ENCODE measurements at places on chromosomes 7 and 10. TPM values are rescaled to one million over a fixed set of nuclear protein-coding genes. Genes with fewer than 3 reads are reported as not detected.

FKBP14 gene
- 7.3 TPM for total RNA-seq

DNA sequence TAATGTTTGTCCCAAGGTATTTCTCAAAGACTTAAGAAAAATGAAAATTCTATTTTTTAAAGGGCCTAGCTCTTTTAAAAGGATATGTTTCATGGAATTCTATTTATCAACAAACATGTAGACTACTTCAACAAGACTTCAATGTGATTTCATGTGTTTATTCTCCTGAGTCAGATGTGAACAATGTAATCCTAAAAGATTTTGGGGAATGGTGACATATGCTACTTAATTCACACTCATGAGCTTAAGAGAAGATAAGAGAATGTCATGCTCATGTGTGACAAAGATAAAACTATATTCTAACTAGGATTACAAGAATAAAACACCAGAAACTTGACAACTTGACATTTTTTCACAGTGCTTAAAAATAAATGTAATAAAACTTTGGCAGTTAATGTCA, 127.5 kb downstream of the TES start:
- no peaks in the 10 kb centered on the region for H3K27me3 ChIP-seq
- DNase-seq = no peak
- H3K27ac ChIP-seq = no peak overlapping the region
- no peaks in the 10 kb centered on the region for H3K36me3 ChIP-seq

DNA sequence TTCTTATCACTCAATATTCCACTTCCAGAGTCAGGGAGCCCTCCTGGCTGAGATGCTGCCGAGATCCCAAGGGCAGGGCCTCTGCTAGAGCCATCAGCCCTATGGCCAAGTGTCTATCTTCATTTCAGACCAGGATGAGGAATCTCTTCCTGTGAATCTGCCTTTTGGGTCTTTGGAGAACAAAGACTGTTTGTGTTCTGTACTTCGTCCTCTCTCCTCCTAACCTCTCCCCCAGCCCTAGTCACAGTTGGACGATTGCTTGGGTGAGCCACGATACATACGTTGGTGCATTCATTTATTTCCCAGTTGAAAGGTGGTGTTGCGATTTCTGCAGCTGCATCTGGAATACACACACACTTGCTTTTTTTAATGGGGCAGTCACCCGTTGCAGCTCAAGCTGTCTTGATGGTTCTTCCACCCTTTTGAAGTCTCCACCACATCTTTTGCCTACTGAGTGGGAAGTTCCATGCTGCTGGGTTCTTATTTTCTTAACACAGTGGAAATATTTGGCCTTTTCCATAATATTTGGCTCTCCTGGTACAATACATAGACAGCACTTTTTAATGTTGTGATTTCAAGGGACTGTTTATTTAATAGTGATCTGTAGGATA, 26.7 kb downstream of the SH3PXD2A start:
- H3K4me3 ChIP-seq = no peak overlapping the region
- no peak for DNase-seq

- no peaks in the 10 kb centered on the region for H3K36me3 ChIP-seq
- H3K27me3 ChIP-seq = no peaks in the 10 kb centered on the region
- H3K4me1 ChIP-seq = no peaks in the 10 kb centered on the region
- no peak overlapping the region for H3K4me3 ChIP-seq
These were observed 152.9 kb downstream of the HGF start for GRCh38 chr7:81616951-81617350.

DNA sequence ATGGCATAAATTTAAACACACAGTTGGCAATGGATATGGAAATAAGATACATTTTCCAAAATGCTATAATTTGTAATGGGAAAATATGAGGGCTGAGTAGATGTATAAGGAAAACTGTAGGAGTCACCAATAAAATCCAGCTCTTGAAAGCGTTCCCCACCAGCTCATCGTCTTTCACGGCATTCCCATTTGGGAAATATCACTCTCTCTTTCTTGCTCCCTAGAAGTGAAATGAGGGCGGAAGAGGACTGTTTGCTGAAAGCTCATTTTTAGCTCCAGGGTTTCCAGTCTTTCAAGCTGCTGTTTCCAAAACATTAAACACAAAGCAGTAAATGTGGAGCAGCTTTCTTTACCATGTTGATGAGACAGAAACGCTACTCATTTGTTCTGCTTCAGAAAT, 104.6 kb upstream of the SFMBT2 start:
- H3K27me3 ChIP-seq = no peaks in the 10 kb centered on the region
- no peaks in the 10 kb centered on the region for H3K36me3 ChIP-seq
- H3K4me3 ChIP-seq = no peak overlapping the region
- no peak overlapping the region for H3K27ac ChIP-seq

GRCh38 chr10:12629767-12630165, 280.4 kb downstream of the CAMK1D start:
- H3K4me3 ChIP-seq = no peak overlapping the region
- no peak overlapping the region for H3K27ac ChIP-seq
- no peaks in the 10 kb centered on the region for H3K27me3 ChIP-seq
- no peak for DNase-seq

CDK5 gene
- total RNA-seq = 10.5 TPM

PCLO gene
- 29.4 TPM for total RNA-seq

GRCh38 chr10:132685101-132685891, 100.7 kb downstream of the NKX6-2 start:
- peak; percentile 74 for DNase-seq
- peak overlapping the region; percentile 1 for H3K27ac ChIP-seq
- no peaks in the 10 kb centered on the region for H3K27me3 ChIP-seq
- no peaks in the 10 kb centered on the region for H3K36me3 ChIP-seq
- H3K4me1 ChIP-seq = peaks cover 18% of the 10 kb centered on the region
- H3K4me3 ChIP-seq = no peak overlapping the region

- no peaks in the 10 kb centered on the region for H3K27me3 ChIP-seq
- peak overlapping the region; percentile 98 for H3K27ac ChIP-seq
- DNase-seq = peak; percentile 32
- no peaks in the 10 kb centered on the region for H3K36me3 ChIP-seq
- H3K4me3 ChIP-seq = peak overlapping the region; percentile 93
These were observed 1.4 kb downstream of the OTUD1 start for GRCh38 chr10:23439961-23440889.

- no peaks in the 10 kb centered on the region for H3K36me3 ChIP-seq
- no peak overlapping the region for H3K4me3 ChIP-seq
- DNase-seq = no peak
- H3K4me1 ChIP-seq = no peaks in the 10 kb centered on the region
- H3K27ac ChIP-seq = no peak overlapping the region
These were observed 165.9 kb upstream of the PODXL start for GRCh38 chr7:131722371-131722770.

CHAT gene
- 0.93 TPM for total RNA-seq

DNA sequence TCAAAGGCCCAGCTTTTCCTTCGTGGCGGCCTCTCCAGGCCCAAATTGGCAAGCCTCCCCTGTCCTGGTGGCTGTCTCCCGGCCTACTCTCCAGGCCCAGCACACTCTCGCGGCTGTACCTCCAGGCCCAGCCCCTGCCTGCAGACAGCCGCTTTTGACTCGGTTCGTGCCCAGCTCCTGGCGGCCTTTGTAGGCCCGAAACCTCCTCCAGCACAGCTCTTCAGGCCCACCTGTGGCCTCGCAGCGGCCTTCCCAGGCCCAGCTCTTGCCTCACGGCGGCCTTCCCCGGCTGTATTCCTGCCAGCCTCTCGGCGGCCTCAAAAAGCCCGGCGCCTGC, 18.2 kb upstream of the TMEM248 start:
- no peak overlapping the region for H3K27ac ChIP-seq
- H3K4me3 ChIP-seq = no peak overlapping the region
- no peaks in the 10 kb centered on the region for H3K27me3 ChIP-seq
- no peaks in the 10 kb centered on the region for H3K4me1 ChIP-seq
- no peaks in the 10 kb centered on the region for H3K36me3 ChIP-seq

DNA sequence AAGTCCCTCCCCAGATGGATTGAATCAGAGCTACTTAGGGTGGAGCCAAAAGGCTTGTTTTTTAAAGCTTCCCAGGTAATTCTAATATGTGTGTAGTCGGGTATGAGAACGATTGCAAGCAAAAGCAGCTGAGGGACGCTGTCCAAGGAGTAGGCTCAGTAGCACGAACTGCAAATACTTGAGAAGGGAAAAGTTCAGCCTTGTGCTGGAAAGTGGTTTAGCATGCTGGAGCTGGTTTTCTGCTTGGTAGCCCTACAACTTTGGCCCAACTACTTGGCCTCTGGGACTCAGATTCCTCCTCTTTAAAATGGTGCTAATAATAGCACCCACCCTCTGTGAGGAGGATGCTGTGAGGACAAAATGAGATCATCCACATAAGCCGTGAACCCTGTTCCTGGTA, 76.2 kb downstream of the AHR start:
- no peaks in the 10 kb centered on the region for H3K4me1 ChIP-seq
- H3K27ac ChIP-seq = no peak overlapping the region
- no peak overlapping the region for H3K4me3 ChIP-seq
- DNase-seq = no peak

GRCh38 chr10:12471135-12471534, 121.8 kb downstream of the CAMK1D start:
- no peak overlapping the region for H3K4me3 ChIP-seq
- no peaks in the 10 kb centered on the region for H3K36me3 ChIP-seq
- H3K27ac ChIP-seq = no peak overlapping the region
- no peak for DNase-seq
- no peaks in the 10 kb centered on the region for H3K4me1 ChIP-seq

DNA sequence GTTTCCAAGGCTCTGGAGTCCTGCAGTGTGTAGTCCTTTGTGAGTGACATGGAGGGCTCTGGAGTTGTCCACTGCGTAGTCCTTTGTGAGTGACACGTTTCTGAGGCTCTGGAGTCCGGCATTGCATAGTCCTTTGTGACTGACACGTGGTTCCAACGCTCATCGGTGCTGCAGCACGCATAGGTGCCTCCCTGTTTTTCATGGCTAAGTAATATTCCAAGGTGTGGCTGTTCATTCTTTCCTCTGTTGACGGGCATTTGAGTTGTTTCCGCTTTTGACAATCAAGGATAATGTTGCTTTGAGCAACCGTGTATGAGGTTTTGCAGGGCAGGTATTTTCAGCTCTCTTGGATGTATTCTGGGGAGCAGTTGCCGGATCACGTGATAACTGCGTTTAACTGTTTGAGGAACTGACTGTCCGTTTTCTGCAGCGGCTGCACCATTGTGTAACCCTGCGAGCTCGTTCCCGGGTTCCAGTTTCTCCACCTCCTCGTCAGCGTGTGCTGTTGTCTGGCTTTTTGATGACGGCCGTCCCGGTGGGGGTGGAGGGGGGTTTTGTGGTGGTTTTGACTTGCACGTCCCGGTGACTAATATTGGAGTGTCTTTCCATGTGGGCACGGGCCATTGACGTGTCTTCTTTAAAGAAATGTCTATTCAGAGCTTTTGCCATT, 21.1 kb downstream of the FAM20C start:
- no peak overlapping the region for H3K4me3 ChIP-seq
- no peaks in the 10 kb centered on the region for H3K36me3 ChIP-seq
- H3K27me3 ChIP-seq = no peaks in the 10 kb centered on the region
- H3K4me1 ChIP-seq = no peaks in the 10 kb centered on the region
- no peak for DNase-seq
- no peak overlapping the region for H3K27ac ChIP-seq

DNA sequence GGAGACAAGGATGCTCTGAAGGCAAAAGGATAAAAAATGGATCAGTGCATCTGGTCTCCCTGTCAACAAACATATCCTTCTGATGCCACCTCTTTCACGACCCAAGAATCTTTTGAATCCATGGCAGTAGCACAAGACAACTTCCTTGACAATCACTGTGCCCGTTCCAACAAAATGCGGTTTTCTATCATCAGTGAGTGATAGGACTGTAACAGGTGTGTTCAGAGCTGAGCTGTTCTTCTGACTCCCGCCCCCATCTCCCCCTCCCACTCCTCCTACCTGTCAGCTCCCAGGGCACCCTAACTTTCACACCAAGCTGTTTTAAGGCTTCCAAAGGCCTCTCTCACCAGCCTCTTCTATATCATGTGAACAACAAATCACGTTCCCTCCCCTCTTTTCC, 74.8 kb downstream of the PARD3 start:
- DNase-seq = no peak
- H3K4me3 ChIP-seq = no peak overlapping the region
- peak overlapping the region; percentile 45 for H3K27ac ChIP-seq
- peaks cover 22% of the 10 kb centered on the region for H3K4me1 ChIP-seq
- no peaks in the 10 kb centered on the region for H3K36me3 ChIP-seq

UPK3BL1 gene
- 22.5 TPM for total RNA-seq

FXYD4 gene
- total RNA-seq = 1.5 TPM

EPO gene
- 0.93 TPM for total RNA-seq

GRCh38 chr7:8177109-8177933, 84.6 kb downstream of the ICA1 start:
- no peaks in the 10 kb centered on the region for H3K36me3 ChIP-seq
- no peak overlapping the region for H3K27ac ChIP-seq
- H3K4me1 ChIP-seq = peaks cover 5% of the 10 kb centered on the region
- H3K4me3 ChIP-seq = no peak overlapping the region
- no peak for DNase-seq
- no peaks in the 10 kb centered on the region for H3K27me3 ChIP-seq

- no peak overlapping the region for H3K4me3 ChIP-seq
- no peak for DNase-seq
- no peak overlapping the region for H3K27ac ChIP-seq
- peaks cover 52% of the 10 kb centered on the region for H3K4me1 ChIP-seq
These were observed 2.5 kb downstream of the PALD1 start for GRCh38 chr10:70481105-70481504.

HOGA1 gene
- 0.55 TPM for total RNA-seq

DNA sequence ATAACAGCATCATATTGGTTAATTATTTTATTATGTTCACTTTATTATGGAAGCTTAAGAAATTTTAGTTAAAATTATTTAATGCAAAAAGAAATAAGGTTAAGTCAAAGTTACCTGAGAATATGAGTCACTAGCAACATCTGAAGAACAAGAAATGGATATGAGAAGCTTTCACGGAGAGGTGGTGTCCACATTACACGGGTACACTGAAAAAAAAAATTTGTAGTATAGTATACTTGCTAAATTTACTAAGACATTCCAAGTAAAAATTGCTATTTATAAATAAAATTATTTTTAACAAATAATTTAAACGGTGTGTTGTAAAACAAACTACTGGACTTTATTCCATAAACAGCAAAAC, 63.9 kb downstream of the DPY19L1 start:
- no peaks in the 10 kb centered on the region for H3K4me1 ChIP-seq
- no peak overlapping the region for H3K27ac ChIP-seq
- no peaks in the 10 kb centered on the region for H3K36me3 ChIP-seq
- H3K27me3 ChIP-seq = no peaks in the 10 kb centered on the region
- DNase-seq = no peak

SPDYE2B gene
- 1.4 TPM for total RNA-seq

ZPBP gene
- 67.0 TPM for total RNA-seq

DNA sequence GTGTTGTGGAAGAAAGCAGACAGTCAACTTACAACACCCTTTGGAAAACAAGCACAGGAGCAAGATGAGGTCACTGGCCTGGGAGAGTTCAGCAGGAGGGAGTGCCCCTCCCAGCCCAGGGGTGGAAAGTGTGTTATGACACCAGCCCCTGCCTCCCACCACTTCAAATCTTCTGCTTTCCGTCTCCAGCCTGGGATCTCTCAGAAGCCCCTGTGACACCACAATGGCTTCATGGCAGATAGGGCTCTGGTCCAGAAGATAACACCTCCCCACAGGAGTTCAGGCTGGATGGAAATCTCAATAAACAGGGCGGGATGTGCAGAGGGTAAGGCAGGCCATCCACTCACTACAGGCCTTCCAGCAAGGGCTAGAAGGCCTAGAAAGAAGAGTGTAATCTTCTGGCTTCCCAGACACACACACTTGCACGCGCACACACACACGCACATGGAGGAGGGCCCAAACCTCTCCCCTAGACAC, 48.7 kb upstream of the ZMIZ1 start:
- no peak overlapping the region for H3K27ac ChIP-seq
- H3K36me3 ChIP-seq = no peaks in the 10 kb centered on the region
- no peaks in the 10 kb centered on the region for H3K27me3 ChIP-seq
- peaks cover 5% of the 10 kb centered on the region for H3K4me1 ChIP-seq
- DNase-seq = no peak

ZNF438 gene
- 17.8 TPM for total RNA-seq

HOXA11 gene
- total RNA-seq = not detected

LRRC17 gene
- 9.7 TPM for total RNA-seq

All from testis (tissue), 5 donors.